ENCODE measurements at places on chromosomes 13 and 19.

GRCh38 chr19:9906475-9907087 lies 29.7 kb downstream of the OLFM2 start:
- DNase-seq: no peak

- no peak for DNase-seq
Measured at GRCh38 chr13:39970177-39970846, 314.9 kb downstream of the COG6 start.

GRCh38 chr13:57823704-57824103 lies 192.2 kb downstream of the PCDH17 start:
- no peak for DNase-seq

GRCh38 chr19:18662972-18663732 lies 20.3 kb upstream of the CRTC1 start:
- no peak for DNase-seq

DNA sequence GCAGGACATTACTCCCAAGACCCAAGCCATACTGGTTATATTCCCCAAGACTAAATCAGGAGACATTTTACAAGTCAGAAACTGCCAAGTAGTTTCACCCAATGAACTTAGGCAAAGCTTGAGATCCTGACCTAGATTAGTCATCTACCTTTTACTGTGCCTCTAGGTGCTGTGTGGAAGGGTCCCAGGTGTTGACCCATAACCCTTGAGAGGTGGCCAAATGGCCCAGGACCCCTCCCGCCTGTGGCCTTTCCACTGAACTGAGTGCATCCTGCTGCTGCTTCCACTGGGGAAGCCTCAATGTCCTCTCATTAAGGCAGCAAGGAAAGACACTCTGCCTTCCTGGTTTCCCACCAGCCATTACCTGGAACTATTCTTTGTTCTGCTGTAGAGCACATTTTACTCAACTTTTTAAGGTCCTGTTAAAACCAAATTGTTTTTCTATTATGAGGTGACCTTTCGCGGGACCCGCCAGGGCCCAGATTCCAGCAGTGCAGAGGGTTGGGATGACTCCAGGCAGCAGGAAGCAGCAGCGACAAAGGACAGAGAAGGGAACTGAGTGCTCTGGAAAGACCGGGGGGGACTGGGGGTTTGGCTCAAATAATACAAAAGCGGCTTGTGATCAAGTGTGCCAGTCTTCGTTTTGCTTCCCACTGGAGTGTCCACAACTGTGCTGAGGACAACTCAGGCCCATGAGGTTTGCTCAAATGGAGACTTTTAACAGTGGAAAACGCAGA lies 27.1 kb downstream of the ANKRD10 start:
- DNase-seq: no peak

DNA sequence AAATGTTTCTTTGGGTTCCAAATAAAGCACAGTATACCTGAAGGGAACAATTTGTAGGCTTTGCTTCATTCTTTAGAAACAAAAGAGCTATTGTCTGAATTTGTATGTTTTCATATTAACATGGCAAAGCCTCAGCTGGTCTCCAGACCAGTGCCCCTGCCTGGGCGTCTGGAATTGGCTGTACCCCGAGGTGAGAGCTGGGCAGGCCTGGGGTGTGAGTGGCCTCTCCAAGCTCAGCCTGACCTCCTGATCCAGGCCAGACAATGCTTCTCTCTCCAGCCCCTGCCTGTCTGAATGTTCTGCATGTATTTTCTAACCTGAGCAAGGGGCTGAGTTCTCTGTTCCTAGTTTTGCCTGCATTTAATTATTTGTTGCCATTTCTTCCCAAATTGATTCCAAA lies 66.3 kb upstream of the MCF2L start:
- no peak for DNase-seq

DNA sequence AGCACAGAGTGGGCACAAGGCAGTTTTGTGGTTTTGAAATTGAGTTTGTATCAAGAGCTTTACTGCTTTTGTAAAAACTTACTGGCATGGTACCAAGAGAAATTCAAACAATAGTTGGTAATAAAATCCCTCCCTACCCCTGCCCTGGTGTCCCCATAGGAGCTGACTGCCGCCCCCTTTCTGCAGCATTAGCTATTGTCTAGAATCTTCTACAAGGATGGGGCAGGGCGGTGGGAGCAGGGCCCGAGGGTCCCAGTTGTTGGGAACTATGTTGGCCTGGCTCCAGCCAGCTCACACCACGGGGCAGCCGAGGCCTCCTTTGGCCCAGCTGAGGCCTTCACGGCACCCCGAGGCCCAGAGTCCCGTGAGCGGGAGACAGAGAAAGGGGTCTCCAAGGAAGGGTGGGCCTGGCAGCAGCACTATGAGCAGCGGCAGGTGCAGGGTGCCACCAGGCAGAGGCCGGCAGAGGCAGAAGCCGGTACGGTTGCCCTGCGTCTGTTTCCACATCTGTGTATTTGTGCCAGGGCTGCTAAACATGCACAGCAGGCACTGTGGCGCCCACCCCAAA lies 57.9 kb downstream of the KDM4B start:
- DNase-seq: no peak

GRCh38 chr13:92196591-92197256 lies 798.3 kb downstream of the GPC5 start:
- no peak for DNase-seq

- DNase-seq: no peak
Measured at GRCh38 chr13:73938372-73939070, 195.7 kb downstream of the KLF12 start.

- no peak for DNase-seq
Measured at GRCh38 chr13:51419001-51419636, 33.7 kb downstream of the INTS6 start.

DNA sequence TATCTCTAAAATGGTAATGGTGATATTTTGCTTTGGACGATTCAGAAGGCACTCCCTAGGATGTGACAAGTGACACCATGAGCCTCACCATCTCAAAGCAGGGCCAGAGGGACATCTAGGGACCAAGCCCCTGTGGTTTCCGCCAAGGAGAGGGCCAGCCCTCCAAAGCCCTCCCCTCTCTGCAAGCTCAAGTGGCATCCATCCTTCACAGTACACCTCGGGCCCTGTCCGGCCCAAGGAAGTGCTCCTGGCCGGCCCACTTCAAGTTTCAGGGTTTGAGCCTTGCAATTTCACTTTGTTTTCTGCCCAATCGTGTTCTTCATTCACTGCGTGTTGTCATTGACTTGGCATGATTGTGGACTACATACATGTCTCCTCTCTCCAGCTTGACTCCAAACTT lies 82.5 kb downstream of the TSHZ3 start:
- DNase-seq: no peak

DNA sequence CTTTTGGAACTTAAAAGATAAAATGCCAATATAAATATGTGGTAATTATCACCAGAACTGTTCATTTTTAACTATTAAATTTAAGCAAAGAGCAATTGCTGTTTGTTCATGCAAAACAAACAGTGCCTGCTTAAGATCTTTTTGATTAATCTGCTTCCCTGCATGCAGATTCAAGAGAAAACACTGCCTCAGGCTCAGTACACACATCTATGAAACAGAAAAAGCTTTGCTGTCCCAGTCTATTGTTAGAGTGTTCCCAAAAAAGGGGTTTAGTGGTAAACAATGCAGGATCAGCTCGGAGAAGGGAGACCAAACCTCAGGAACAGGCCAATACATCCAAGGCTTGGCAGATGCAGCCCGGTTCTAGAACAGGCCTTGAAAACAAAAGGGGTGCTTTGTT lies 49.3 kb upstream of the TDRD3 start:
- no peak for DNase-seq

DNA sequence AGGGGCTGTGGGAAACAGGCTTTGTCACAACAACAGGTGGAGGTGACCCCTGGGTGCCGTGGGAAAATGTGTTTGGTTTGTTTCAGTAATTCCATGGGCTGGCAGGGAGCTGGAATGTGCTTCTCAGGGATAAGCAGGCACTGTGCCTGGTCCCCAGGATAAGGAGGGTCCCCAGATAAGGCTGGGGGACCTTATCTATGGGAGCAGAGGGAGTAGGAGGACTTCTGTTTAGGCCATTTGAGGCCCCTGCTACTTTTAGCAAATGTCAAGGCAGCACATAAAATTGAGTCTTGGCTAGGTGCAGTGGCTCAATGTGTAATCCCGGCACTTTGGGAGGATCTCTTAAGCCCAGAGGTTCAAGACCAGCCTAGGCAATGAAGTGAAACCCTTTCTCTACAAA lies 59.5 kb downstream of the KCNC3 start:
- no peak for DNase-seq

DNA sequence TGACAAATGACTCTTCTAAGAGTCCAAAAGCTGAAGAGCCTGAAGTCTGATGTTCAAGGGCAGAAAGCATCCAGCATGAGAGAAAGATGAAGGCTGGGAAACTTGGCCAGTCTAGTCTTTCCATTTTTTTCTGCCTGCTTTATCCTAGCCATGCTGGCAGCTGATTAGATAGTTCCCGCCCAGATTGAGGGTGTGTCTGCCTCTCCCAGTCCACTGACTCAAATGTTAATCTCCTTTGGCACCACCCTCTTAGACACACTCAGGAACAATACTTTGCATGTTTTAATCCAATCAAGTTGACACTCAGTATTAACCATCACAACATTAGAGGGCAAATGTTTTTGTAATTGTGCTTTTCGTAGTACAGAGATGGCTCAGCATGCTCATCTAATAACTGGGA lies 267.5 kb upstream of the KLHL1 start:
- DNase-seq: no peak

Data from stimulated activated CD8-positive, alpha-beta memory T cell treated with anti-CD3 and anti-CD28 coated beads, Interleukin-15, amount 100 ng/mL, for 4 hours (primary cell).